Lung (tissue), 17 donors: ENCODE measurements at places on chromosomes 12 and 14. TPM values are rescaled to one million over a fixed set of nuclear protein-coding genes. Genes with fewer than 3 reads are reported as not detected.

The NEUROD4 gene
- total RNA-seq = not detected

DNA sequence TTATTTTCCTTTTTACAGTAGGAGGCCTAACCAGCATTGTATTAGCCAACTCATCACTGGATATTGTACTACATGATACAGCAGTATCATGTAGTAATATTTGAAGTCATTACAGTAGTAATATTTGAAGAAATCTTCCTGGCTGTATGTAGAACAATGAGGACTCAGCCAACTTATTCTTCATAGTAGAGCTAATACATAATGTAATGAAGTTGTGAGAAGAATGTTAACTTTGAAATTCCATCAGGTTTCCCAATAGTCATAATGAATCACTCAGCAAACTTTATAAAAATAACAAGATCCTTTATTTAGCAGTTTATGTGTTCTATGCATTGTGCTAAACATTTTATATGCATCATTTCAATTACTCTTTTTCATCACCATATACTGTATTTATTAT lies 61.8 kb downstream of the LRRK2 start:
- H3K4me3 ChIP-seq = no peak overlapping the region
- no peak overlapping the region for H3K27ac ChIP-seq
- H3K36me3 ChIP-seq = peaks cover 7% of the 10 kb centered on the region
- DNase-seq = no peak
- H3K27me3 ChIP-seq = no peaks in the 10 kb centered on the region

The MYH7 gene
- total RNA-seq = 0.09 TPM

DNA sequence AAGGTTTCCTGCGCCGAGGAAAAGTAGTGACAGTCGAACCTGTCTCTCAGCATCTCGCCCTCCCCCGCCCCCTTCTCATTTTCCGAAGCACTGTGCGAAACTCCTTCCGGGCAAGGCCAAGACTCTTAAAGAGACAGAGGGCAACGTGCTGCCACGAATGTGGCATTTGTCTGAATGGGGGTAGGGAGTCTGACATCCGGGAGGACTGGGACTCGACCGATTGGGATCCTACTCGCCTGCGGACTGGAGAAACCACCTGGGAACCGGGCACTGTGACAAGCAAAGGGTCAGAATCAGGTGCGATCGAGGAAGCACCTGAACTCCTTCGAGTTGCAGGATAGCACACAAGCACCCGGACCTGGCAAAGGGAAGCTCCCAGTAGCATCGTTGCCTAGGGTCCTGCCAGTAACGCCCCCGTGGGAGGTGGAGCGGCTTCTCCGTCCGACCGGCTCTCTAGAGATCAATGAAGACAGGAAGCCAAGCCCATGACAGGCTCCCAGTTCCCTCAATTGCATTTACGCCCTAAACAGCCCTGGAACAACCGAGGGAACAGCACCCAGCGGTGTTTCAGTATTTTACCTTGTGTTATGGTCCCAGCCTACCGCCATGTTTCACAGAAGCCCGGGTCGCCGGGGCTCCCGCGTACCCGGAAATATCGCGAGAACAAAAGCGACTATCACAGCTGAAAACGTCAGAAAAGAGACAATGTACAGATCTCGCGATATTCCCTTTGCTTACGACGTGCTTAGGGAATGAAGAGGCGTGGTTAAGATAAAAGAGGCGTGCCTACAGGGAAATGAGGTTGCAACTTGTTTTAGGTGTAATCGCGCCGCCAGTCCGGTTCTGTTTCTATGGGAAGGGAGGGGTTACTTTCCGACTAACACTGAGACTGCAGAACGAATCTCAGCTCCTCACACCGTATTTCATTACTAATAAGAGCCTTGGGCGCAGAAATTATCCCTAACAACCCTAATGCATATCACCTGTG lies at the start of gene ERGIC2:
ERGIC2 (minus strand) TSS at position 637 of the 988 bp plus-strand sequence. CDS start 9,539 bp downstream, outside the sequence.
- H3K27ac ChIP-seq = peak within 1 kb of the TSS; percentile 90
- peaks cover 4% of the 10 kb centered on the region for H3K36me3 ChIP-seq
- H3K4me3 ChIP-seq = peak within 1 kb of the TSS; percentile 97
- no peaks in the 10 kb centered on the region for H3K27me3 ChIP-seq
- DNase-seq = peak; percentile 99

DNA sequence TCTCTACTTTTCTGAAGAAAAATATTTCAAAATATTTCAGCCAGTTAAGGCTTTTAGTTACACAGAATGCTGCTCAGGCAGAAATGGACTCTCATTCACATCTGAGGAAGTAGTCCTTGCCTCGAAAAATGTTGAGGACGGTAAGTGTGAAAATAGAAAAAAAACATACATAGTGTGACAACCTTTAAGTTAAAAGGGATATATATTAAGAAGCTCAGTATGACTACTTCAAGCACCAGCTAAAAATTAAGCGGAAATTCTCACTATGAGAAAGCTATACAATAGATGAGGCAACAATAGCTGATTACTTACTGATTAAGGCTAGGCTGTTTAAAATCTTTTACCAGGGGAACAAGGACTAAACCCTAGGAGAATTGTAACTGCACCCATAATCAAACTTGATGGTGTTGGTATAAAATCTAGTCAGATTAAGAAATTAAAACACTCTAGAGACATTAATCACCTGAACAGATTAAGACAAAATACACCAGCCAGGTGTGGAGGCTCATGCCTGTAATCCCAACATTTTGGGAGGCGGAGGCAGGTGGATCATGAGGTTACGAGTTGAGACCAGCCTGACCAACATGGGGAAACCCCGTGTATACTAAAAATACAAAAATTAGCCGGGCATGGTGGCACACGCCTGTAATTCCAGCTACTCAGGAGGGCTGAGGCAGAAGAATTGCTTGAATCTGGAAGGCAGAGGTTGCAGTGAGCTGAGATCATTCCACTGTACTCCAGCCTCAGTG lies 53.9 kb downstream of the HNRNPC start:
- H3K27ac ChIP-seq = no peak overlapping the region
- no peaks in the 10 kb centered on the region for H3K4me1 ChIP-seq
- H3K36me3 ChIP-seq = peaks cover 60% of the 10 kb centered on the region
- DNase-seq = no peak
- no peak overlapping the region for H3K4me3 ChIP-seq
- no peaks in the 10 kb centered on the region for H3K27me3 ChIP-seq

- no peak overlapping the region for H3K27ac ChIP-seq
- no peak for DNase-seq
- H3K4me3 ChIP-seq = no peak overlapping the region
- no peaks in the 10 kb centered on the region for H3K36me3 ChIP-seq
- no peaks in the 10 kb centered on the region for H3K4me1 ChIP-seq
These were observed 52.0 kb downstream of the NOS1 start for GRCh38 chr12:117309276-117309925.

DNA sequence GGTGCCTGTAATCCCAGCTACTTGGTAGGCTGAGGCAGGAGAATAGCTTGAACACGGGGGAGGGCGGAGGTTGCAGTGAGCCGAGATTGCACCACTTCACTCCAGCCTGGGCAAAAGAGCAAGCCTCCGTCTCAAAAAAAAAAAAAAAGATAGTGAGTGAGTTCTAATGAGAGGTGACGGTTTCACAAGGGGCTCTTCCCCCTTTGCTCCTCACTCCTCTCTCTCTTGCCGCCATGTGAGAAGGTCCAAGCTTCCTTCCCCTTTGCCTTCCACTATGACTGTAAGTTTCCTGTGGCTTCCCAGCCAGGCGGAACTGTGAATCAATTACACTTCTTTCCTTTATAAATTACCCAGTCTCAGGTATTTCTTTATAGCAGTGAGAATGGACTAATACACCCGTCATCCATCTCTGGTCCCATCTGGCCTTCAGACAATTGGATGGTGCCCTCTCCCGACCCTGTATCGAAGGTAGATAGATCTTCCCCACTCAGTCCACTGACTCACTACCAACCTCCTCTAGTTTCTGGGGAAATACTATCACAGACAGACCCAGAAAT lies 27.0 kb upstream of the RCOR1 start:
- no peak for DNase-seq
- H3K27ac ChIP-seq = no peak overlapping the region
- no peaks in the 10 kb centered on the region for H3K27me3 ChIP-seq
- H3K4me1 ChIP-seq = peaks cover 4% of the 10 kb centered on the region
- no peaks in the 10 kb centered on the region for H3K36me3 ChIP-seq
- no peak overlapping the region for H3K4me3 ChIP-seq

DNA sequence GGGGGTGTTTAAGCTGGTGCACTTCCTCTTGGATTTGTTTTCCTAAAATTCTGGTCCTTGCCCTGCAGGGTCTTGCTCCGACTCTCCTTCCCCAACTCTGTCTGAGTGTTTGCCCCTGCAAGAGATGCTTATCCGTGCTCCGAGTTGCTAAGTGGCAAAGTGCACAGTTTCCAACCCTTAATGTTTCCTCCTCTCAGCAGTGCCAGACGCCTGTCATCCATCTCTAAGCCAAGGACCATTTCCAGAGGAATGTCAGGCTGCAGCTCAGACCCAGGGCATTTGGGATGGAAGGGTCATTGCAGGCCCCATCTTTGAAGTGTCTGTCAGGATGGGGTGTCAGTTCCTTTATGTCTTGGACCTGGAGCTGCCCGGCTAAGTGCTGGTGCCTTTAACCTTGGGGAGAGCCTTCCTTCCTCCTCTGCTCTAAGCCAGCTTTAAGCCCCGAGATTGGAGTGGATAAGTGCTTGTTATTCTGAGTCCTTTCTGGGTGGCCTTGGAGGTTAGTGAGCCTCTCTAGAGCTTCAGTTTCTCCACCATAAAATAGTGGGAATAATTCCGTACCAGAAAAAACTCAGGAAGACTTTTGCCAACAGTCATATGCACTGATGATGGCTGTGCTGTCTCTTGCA lies 15.0 kb downstream of the WNT5B start:
- no peaks in the 10 kb centered on the region for H3K4me1 ChIP-seq
- peaks cover 12% of the 10 kb centered on the region for H3K36me3 ChIP-seq
- no peaks in the 10 kb centered on the region for H3K27me3 ChIP-seq
- no peak overlapping the region for H3K27ac ChIP-seq

The HOXC6 gene
- total RNA-seq = 0.46 TPM

DNA sequence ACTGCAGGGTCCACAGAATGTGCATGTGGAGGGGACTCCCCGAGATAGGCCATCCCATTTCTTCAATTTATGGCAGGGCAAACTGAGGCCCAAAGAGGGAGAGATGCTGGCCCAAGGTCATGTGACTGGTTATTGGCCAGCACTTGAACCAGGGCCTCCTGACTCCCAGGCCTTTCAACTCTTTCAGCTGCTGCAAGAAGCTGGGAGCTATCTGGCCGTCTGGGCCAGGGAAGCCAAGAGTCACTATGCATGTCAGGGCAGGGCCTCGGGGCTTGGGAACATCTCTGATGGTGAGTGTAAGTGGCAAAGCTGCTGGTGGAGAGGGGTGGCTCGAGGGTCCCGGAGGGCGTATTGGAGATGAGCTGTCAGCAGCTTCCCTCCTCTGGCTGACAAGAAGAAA lies 9.5 kb upstream of the LTBP2 start:
- H3K27me3 ChIP-seq = no peaks in the 10 kb centered on the region
- no peaks in the 10 kb centered on the region for H3K36me3 ChIP-seq
- no peak for DNase-seq

DNA sequence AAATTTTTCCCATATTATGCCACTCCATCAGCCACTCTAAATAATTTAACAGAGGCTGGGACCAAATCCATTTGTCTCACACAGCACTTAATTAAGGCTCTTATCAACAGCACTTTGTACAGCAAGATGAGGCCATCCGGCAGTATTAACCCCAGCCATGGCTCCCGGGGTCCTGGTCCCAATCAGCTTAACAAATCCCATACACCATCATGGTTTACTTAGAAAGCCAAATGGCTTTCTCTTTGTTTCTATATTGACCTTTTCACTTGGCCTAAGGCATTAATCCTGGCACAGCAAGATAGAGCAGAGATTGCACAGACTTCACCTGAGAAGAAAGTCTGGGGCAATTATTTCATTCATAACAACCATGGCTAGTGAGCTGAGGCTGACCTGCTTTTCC lies 38.6 kb downstream of the SPTSSA start:
- H3K4me3 ChIP-seq = no peak overlapping the region
- H3K27me3 ChIP-seq = no peaks in the 10 kb centered on the region
- no peak overlapping the region for H3K27ac ChIP-seq
- peaks cover 2% of the 10 kb centered on the region for H3K4me1 ChIP-seq
- DNase-seq = no peak

GRCh38 chr12:89507015-89507824 lies 17.4 kb downstream of the GALNT4 start:
- H3K27me3 ChIP-seq = no peaks in the 10 kb centered on the region
- H3K36me3 ChIP-seq = no peaks in the 10 kb centered on the region
- peaks cover 4% of the 10 kb centered on the region for H3K4me1 ChIP-seq
- peak; percentile 41 for DNase-seq
- no peak overlapping the region for H3K27ac ChIP-seq

The CCER1 gene
- not detected for total RNA-seq

DNA sequence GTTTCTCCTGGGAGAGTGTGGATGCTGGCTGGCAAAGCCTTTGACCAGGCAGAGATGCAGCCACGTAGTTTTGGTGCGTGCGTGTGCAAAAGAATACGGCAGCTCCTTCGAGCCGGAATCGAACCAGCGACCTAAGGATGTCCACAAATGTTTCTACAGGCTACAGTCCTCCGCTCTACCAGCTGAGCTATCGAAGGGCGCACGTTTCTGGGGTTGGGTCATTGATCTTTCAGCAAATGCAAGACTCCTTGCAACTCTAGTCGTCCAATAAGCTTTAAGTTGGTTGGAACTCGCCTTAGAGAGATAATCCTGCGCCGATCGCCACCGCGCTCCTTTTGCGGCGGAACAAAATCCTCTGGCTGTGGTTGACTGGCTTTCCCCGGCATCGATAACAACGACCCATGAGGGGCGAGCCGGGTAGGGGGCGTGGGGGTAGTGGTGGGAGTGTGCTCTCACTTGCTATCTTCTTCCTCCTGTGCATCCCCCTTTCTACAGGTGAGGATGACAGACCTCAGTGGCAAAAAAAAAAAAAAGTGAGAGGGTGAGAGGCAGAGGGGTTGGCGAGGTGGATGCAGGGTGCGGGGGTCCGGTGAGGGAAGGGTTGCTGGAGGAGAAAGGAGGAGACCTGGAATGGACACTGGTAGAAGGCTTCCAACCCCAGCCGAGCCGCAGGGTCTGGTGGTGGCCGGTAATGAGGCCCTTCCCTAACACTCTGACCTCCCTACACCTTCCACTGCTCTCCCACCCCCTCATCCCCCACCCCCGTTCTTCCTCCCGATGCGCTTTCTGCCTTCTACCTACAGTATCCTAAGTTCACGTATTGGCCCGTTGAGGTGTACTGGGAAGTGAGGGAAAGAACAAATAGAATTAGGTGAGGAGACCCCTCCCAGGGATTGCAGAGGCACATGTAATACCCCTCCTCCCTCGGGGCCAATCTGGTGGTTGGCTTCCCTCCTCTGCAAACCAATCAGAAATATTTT lies 11.8 kb upstream of the OR6S1 start:
- H3K4me3 ChIP-seq = no peak overlapping the region
- DNase-seq = peak; percentile 17
- H3K27me3 ChIP-seq = no peaks in the 10 kb centered on the region
- no peak overlapping the region for H3K27ac ChIP-seq
- no peaks in the 10 kb centered on the region for H3K4me1 ChIP-seq
- no peaks in the 10 kb centered on the region for H3K36me3 ChIP-seq

DNA sequence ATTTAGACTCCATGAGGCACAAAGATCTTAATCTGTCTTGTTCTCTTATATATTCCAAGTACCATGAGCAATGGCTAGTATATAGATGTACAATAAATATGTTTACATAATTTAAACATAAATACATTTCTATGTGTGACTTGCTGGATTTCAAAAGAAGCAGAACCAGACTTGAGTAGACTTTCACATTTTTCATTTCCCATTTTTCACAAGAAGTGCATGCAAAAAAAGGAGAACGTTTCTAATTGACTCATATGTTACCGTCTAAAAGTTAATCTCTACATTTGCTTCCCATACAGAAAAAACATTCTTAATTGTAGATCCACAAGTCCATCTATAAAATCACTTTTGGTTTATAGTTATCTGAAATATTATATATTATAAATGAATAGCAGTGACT lies 256.5 kb upstream of the USP15 start:
- H3K4me3 ChIP-seq = no peak overlapping the region
- H3K27me3 ChIP-seq = no peaks in the 10 kb centered on the region
- no peak overlapping the region for H3K27ac ChIP-seq

The C12orf54 gene
- total RNA-seq = 1.5 TPM

The PMCH gene
- not detected for total RNA-seq

The EML5 gene
- 2.1 TPM for total RNA-seq
